ENCODE measurements at places on chromosomes 12 and 14.
A peak's percentile ranks its signal among the peaks of the same experiment; 100 is the strongest.

GRCh38 chr12:30457621-30458289, 237.9 kb downstream of the IPO8 start:
- DNase-seq, result no peak

GRCh38 chr12:77818351-77818750, 12.3 kb upstream of the NAV3 start:
- DNase-seq, result no peak

- peak; percentile 60 for DNase-seq
Observed at GRCh38 chr12:121060149-121061001, 21.3 kb upstream of the OASL start.

DNA sequence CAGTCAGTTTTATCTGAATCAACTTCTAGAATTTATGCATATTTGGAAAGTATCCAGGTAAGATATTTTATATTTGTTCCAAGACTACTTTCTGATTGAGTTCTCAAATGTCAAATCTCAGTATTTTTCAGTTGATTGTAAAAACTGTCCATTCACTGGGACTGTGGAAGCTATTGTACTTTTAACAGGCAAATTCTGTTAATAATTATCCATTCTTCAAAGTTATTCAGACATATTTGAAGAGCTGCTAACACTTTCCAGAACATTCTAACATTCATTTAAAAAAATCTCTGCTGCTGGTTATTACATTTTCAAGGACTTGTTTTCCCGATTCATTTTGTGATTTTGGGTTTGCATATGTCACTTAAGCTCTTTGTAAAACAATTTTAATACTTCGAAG, 59.7 kb downstream of the PIK3C2G start:
- no peak for DNase-seq

DNA sequence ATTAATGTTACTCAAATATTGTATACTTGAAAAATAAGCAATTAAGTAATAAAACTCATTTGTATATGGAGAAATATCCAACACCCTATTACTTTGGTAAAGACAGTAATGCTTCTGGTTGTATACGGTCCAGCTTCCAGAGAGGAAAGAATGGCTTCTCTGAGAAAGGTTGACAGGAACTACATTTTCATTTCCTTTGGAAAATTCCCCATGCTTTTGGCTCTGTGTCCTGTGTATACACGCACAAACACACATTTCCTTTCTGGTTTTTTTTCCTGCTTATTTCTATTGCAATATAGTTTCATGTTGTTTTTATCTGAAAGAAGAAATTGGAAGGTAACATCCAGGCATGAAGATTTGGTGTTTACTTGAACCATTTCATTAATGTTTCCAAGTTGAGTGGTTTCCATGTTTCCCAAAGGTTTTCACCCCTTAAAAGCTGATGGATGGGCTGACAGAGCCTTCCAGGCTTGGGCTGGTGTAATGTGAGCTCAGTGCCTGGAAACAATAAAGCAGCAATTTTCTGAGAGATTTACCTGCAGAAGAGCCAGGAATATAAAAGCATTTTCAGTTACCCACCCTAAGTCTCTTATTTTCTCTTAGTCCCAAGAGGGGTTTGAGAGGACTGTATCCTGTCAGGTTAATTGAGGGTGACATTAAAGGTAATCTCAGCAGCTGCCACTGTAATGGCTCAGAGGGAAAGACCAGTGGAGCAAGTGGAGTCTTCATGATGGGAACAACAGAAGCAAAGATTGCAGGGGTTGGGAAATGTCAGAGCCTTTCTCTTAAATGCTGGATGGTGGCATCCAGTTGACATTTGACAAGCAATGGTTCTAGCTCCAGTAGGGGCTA, 33.4 kb upstream of the TMTC1 start:
- peak; percentile 58 for DNase-seq

- peak; percentile 61 for DNase-seq
Observed at GRCh38 chr14:77603654-77604255, 12.7 kb downstream of the SPTLC2 start.

DNA sequence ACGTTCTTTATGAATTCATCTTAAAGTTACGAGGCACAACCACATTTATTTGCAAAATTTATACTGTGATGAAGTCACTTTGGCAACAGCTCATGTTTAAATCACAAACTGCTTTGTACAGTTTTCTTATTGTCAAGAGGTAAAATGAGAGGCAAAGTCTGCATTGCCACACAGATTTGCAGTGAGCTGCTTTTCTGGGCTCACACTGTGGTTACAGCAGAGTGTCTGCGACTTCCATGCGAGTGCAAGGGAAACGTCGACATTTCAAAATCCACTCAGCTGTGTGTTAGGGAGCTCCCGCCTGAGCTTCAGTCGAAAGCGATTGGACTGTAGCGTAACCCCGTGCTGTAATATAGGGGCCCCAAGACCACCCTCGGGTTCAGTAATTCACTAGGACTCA, 13.0 kb downstream of the MTA1 start:
- DNase-seq, result no peak

GRCh38 chr12:94284046-94284445, 135.7 kb downstream of the PLXNC1 start:
- DNase-seq, result no peak

DNA sequence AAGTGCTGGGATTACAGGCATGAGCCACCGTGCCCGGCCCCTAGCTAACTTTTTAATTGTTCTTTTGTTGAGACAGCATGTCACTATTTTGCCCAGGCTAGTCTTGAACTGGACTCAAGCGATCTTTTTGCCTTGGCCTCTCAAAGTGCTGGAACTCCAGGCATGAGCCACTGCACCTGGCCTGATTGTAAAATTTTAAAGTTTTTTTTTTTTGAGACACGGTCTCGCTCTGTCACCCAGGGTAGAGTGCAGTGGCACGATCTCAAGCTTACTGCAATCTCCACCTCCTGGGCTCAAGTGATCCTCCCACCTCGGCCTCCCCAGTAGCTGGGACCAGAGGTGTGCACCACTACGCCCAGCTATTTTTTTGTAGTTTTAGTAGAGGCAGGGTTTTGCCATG, 79.1 kb upstream of the SINHCAF start:
- no peak for DNase-seq

DNA sequence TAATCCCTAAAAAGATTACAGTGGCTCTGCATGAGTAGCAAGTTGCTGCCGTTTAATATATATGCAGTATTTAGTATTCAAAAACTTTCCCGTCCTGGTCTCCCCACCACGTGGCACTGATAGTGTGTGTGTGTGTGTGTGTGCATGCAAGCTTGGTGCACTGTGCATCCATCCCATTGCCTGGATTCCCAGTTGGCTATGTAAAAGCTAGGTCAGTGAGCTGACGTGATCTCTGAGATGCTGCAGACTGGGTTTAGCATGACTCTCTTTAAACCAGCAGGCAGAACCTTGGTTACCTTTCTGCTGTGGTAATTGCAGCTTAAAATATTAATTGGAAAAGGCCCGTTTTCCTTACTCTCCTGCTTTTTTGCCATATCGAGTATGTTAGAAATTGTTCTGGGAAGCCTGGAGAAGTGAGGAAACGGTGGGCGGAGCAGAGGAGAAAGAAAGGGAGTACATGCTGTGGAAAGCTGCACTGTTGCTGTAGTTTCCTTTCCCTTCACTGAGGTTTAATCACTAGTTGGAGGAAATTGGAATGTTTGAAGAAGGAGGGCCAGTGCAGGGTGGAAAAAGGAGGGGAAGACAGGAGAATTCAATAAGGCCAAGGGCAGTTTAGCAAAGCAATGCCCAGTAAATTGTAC, 4.0 kb upstream of the CNTN1 start:
- peak; percentile 44 for DNase-seq

DNA sequence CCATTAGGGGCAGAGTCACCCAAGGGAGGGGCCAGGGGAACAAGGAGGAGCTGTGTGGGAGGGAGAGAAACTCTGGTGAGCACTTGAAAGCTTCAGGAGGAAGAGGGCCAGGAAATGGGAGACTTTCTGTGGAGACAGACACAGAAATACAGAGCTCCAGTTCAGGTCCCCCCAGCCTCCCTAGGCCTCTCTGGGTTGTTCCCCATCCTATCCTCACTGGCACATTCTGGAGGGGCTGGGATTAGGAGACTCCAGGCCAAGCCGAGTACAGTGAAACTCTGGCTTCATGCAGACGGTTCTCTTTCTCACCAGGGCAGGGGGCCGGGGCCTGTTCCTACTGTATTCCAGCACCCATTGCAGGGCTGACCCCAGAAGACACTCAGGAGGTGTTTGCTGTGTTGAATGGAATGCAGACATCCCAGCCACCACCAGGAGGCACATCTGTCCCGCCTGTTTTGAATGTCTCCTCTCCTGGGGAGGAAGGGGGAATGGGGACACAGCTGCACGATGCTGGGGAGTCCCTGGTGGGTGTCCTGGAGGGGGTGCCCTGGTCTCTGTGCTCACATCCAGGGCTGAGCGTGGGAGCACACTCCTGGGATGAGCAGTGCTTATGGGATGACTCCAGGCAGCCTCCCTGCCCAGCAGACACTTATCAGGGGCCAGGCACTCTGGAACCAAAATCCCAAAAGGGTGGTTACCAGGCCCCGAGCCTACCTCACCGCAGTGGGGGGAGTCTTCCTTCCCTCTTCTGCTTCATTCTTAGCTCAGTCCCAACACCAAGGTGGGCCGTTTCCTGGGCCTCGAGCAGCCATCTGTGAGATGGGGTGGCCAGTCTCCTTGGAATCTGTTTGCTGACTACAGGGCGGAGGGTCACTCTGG, 5.5 kb upstream of the KRT84 start:
- peak; percentile 18 for DNase-seq

DNA sequence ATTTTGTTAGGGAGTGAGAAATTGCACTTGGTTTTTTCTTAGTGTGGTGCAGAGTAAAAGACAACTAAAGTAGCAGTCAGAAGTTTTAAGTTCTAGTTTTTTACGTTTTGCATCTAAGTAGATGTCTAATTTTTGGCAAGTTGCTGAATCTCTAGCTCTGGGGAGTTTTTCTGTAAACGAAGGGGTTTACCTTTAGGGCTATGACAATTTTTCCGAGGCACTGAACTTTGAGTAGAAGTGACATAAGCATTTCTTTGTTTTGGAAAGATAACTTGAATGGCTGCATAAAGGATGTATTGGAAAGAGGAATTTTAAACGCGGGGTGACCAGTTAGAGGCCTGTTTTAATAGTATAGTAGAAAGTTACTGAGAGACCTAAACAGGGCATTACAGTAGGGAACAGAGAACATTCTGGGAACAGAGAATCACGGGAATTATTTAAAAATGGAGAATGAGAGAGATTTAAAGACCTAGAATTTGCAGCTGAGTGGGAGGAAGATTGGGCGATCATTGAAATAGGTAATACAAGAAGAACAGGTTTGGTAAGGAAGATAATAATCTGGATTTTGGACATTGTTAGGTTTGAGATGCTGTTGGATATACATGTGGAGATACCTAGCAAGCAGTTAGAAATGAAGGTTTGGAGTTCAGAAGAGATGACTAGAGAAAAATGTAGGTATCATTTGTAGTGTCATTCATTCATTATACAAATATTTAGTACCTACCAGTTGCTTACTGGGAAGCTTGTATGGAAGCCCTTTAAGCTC, 1.2 kb downstream of the ZNF410 start:
- DNase-seq, result peak; percentile 1

DNA sequence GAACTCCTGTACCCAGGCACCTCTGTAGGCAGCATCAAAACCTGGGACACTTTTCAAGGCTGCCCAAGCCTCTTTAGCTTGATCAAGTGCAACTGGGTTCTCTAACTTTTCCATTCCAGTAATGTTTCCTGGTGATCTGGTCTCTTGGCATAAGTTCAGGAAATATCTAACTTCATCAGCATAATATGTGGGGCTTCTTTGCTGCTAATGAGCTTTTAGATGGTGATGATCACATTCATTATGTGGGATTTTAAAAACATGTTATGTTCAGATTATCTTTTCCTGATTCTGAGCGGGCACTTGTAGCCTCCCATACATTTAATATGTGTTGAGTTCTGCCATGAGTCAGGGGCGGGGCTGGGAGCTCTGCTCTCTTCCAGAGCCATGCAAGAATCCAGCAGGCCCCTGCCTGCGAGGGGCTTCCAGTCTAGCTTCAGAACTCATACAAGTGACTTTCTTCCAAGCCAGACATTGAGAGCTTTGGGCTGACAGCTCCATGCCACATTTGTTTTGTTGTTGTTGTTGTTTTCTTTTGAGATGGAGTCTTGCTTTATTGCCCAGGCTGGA, 39.5 kb upstream of the RIN3 start:
- no peak for DNase-seq

- DNase-seq, result no peak
Observed at GRCh38 chr14:24813089-24813815, 179.3 kb upstream of the GZMB start.

GRCh38 chr12:97260786-97261185, 201.8 kb upstream of the RMST start:
- no peak for DNase-seq

All from eye (tissue), 1 donor.